Kasumi-1 (cell line): ENCODE measurements at places on chromosomes 5 and 9.

- DNase-seq: no peak
Measured at GRCh38 chr5:136853971-136854370, 488.6 kb upstream of the TRPC7 start.

- DNase-seq: no peak
Measured at GRCh38 chr5:59831326-59832010, 62.1 kb downstream of the PDE4D start.

DNA sequence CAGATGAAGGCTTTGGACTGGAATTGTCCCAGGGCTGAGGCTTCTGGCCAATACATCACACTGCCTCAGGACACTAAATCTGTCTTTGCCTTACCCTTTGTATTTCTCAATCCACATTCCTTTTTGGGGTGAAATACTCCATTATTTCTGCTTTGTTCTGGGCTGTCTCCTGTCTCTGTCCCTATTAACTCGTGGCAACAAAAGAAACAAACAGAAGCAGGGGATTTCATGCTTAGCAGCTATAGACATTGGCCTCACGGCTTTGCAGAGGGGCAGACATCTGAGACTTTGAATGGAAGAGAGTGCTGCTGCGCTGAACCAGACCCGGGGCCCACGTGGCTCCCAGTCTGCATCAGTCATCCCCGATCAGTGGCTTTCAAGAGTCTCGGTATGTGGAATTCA lies 129.7 kb downstream of the ARL15 start:
- no peak for DNase-seq

GRCh38 chr9:99029083-99029645 lies 75.7 kb upstream of the TGFBR1 start:
- no peak for DNase-seq

- no peak for DNase-seq
Measured at GRCh38 chr9:126117158-126117425, 209.5 kb upstream of the MVB12B start.

DNA sequence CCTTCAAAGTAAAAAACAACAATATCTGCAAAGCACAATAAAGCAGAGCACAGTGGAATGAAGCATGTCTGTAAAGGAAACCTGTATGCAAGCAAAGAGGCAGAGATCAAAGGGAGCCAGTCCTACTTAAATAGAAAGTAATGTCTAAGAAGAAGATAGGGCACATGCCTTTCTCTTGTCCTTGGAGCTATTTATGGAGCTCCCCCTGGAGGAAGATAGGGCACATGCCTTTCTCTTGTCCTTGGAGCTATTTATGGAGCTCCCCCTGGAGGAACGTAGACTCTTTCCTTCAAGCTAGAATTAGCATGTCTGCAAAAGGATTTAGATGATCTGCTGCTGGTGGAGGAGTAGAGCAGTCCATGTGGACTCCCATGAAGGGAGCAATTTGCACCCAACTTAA lies 168.1 kb upstream of the RASEF start:
- DNase-seq: no peak

DNA sequence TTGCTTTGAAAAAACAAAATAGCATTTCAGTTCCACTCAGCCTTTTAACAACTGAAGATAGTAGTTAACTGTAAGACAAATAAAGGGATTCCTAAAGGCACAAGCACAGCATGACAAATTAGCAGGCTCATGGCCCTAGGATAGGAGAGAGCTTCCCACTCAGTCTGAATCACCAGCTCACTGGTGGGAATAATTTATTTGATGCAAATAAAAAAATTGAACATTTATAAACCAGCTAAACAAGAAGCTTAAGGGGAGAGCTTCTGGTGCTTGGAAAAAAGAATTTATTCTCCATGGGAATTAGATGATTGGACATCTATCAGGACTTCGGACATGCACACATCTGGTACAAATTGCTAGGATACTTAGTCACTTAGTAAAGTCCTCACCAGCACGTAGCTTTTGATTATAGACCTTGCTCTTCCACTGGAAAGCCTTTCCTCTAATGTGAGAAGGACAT lies 294.1 kb upstream of the TNC start:
- DNase-seq: no peak

- DNase-seq: peak; percentile 99
Measured at GRCh38 chr5:141605523-141606277, 13.1 kb downstream of the DIAPH1 start.

DNA sequence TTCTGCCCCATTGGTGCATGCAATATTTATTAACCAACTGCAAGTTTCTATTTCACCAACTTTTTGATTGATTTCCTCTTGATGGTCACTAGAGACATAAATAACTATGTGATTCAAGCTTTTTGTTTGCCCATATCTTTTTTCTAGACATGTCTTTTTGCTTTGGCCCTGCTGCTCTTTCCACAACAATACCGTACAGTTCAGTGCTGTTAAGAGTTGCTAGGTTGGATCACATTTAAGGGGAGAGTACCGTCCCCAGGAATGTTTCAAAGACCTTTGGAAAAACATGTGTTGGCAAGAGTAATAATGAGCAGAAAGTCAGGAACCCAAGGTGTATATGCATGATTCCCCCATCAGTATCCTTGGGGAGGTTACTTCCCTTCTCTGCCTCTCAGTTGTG lies 268.8 kb upstream of the RFX3 start:
- DNase-seq: no peak

GRCh38 chr9:122053064-122053463 lies 40.0 kb downstream of the TTLL11 start:
- DNase-seq: no peak

- no peak for DNase-seq
Measured at GRCh38 chr9:33524306-33524947, 376 bp downstream of the ANKRD18B start.

- DNase-seq: no peak
Measured at GRCh38 chr9:17962747-17963146, 383.9 kb downstream of the SH3GL2 start.

- DNase-seq: no peak
Measured at GRCh38 chr5:135391869-135392255, 7.2 kb downstream of the MACROH2A1 start.

GRCh38 chr5:137096149-137097103 lies 402.7 kb downstream of the SPOCK1 start:
- DNase-seq: no peak

DNA sequence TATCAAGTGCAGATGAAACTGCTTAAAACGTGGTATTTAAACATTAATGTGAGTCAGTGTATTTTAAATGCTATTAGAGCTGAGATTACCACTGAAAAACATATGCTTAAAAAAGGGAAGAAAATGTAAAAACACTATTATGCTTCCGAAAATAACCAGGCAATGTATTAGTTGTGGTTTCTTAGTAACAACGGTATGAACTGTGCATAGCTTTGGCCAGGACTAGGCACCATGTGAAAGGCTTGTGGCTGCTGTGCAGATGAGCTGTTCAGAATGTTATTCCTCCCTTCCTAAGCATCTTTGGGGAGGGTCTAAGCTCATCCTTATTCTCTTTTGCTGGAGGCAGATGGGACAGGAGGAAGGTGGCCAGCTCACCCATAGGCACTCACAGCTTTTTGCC lies 84.9 kb downstream of the NTRK2 start:
- peak; percentile 28 for DNase-seq
